ENCODE measurements at places on chromosomes 2 and 18. TPM values are rescaled to one million over a fixed set of nuclear protein-coding genes. Genes with fewer than 3 reads are reported as not detected.

OBSL1 gene
- total RNA-seq, result 70.9 TPM

CCDC121 gene
- total RNA-seq, result 1.7 TPM

FARSB gene
- 10.7 TPM for total RNA-seq

KCNG2 gene
- not detected for total RNA-seq

ORC4 gene
- total RNA-seq, result 47.0 TPM

SPHKAP gene
- total RNA-seq, result 1.2 TPM

GAREM2 gene
- total RNA-seq, result 0.22 TPM

CYP1B1 gene
- total RNA-seq, result 4.0 TPM

PGAP1 gene
- 11.6 TPM for total RNA-seq

TUBA3E gene
- not detected for total RNA-seq

GAD1 gene
- total RNA-seq, result not detected

SOX11 gene
- total RNA-seq, result 0.66 TPM

SERPINB11 gene
- total RNA-seq, result not detected

TXNDC2 gene
- 0.22 TPM for total RNA-seq

MEP1B gene
- not detected for total RNA-seq

CYB5A gene
- total RNA-seq, result 54.6 TPM

SLC4A3 gene
- total RNA-seq, result 9.5 TPM

Measured in uterine smooth muscle cell (primary cell).